NCI-H2081 (cell line): ENCODE measurements at places on chromosomes 16 and 17.

DNA sequence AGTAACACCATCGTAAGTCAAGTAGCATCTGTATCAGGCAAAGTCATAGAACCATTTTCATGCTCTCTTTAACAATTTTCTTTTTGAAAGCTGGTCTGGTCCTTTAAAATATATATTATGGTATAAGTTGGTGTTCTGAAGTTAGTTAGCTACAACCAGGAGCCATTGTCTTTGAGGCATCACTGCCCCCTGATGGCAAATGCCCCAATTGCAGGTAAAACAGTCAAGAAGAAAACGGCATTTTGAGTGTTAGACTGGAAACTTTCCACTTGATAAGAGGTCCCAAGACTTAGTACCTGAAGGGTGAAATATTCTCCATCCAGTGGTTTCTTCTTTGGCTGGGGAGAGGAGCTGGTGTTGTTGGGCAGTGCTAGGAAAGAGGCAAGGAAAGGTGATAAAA lies 14.1 kb downstream of the TP53 start:
- DNase-seq: no peak

DNA sequence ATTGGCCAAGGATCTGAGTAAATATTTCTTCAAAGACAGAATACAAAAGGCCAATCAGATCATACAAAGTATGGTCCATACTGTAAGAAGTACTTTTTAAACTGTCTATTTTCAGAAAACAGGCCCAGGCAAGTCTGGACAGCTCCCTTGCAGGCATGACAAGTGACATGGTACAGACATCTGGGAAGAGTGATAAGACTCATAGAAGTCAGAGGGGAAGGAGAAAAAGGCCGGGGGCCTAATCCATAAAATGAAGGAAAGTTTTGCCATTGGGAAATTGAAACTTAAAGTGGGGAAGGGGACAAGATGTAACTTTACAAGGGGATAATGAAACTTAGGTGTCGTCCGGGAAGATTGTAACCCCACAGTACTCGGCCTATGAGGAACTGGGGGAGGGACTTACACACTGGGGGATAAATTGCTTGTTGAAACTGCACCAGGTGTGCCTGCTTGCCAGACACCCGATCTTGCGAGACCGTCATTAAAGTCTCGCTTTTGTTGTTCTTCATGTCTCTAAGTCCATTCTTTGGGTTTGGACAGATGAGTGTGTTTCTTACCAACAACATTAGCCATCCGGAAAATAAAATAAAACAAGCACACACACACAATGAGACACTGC lies 684.0 kb downstream of the CDH11 start:
- DNase-seq: no peak

DNA sequence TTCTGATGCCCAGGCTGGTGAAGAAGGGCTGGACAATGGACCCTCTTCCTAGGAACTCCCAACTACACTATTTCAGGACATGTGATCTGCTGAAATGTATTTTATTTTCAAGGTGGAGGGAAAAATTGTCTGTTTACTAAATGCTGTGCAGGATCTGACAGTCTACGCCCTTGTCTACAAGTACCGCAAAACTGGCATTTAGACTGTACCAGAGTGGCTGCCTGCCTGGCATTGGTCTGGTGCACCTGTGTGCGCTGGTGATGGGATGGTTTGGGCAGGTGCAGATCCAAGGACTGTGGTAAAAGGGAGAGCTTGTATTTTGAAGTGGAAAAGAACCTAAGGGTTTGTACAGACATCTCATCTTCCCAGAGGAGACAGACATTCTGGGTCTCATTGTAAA lies 79.7 kb downstream of the AIPL1 start:
- no peak for DNase-seq

DNA sequence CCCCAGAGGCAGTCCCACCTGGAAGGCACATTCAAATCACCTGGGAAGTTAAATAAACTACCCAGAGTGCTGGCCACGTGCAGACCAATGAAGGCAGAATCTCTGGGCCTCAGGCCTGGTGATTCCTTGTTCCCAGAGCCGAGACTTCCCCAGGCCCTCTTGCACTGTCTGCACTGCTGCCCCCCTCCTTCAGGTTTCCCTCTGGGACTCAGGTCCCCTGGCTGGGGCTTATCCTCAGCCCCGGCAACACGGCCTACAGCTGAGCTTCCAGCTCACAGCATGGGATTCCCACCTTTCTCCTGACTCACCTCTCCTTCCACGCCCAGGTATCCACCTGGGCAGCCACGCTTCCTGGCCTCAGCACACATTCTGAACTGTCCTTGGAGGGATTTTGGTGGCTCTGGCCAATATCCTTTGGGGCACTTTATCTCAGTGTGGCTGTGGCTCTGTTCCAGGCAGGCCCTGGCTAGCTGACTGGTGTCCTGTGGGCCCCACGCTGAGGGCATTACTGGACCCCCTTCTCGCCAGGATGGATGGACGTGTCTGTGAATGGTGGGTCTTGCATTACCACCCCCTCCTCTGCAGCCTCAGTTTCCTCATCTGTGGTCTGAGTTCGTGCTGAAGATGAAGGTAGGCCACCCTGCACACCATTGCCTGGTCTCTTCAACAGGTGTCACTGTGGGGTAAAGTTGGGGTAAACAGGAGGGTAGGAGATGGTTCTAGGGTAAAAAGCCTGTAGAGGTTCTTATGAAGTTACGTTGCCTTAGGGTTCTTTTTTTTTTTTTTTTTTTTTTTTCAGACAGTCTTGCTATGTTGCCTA lies 165.7 kb downstream of the IRF8 start:
- no peak for DNase-seq

- DNase-seq: no peak
Measured at GRCh38 chr16:10504404-10504885, 76.0 kb downstream of the EMP2 start.

DNA sequence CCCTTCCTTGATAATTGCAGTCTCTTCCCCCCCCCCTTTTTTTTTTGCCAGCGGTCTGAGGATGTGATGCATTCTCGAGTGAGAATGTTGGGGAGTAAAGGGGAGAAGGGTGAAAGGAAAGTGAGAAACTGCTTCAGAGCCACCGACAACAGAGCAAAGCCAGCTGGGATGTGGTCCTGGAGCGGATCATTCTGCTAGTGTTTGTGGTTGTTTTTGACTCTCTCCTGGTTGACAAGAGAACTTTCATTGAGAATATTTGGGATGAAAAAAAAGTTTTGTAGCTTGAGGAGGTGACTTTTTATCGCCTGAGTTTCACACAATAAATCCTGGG lies 1.3 kb downstream of the NF1 start:
- no peak for DNase-seq

GRCh38 chr16:81863630-81864352 lies 84.7 kb downstream of the PLCG2 start:
- no peak for DNase-seq

DNA sequence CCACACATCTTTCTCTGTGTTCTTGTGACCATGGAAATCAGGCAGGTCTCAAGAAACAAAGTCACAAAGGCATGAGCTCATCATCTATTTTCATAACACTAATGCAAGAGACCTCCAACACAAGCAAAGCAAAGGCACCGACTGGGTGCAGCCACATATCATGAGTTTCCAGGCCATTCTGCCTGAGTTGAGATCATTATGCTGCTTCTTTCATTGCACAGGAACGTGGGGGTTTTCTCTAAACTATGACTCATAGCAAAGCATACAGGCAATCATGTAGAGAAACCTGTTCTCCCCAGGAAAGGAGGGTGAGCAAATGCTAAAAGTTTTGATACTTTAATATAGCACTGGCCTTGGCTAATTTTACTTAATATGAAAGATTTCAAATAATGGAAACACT lies 60.7 kb downstream of the GRIN2A start:
- DNase-seq: no peak

- DNase-seq: no peak
Measured at GRCh38 chr17:28124962-28125361, 82.5 kb downstream of the NLK start.

GRCh38 chr17:30278032-30278431 lies 13.7 kb downstream of the BLMH start:
- DNase-seq: peak; percentile 22

GRCh38 chr17:17466511-17466910 lies 10.3 kb upstream of the MED9 start:
- DNase-seq: no peak

DNA sequence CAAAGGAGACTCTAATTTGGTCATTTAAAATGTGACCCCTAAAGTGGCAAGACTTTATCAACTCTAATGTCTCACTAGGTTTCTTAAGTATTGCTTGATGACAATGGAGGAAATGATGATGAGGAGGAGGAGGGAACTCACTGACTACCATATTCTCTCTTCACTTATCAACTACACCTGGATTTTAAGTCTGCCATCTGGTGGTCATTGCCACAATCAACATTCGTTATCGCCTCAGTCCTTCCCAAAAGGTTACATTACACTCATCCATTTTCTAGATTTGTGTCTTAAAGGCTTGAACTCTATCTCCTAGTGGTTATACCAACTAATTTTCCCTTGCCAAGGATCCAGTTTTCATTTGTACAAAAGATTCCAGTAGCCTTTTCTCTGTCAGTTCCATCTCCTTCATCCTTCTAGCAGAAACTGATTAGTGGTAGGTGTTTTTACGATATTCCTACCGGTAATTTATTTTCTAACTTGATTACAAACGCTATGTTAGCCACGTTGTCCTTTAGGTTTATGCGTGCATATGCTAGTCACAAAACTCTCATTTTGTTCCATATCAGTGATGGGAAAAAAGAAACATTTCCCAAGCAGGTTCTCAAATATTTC lies 114.6 kb upstream of the NOG start:
- no peak for DNase-seq

GRCh38 chr16:1389762-1390161 lies 24.7 kb downstream of the UNKL start:
- DNase-seq: no peak

DNA sequence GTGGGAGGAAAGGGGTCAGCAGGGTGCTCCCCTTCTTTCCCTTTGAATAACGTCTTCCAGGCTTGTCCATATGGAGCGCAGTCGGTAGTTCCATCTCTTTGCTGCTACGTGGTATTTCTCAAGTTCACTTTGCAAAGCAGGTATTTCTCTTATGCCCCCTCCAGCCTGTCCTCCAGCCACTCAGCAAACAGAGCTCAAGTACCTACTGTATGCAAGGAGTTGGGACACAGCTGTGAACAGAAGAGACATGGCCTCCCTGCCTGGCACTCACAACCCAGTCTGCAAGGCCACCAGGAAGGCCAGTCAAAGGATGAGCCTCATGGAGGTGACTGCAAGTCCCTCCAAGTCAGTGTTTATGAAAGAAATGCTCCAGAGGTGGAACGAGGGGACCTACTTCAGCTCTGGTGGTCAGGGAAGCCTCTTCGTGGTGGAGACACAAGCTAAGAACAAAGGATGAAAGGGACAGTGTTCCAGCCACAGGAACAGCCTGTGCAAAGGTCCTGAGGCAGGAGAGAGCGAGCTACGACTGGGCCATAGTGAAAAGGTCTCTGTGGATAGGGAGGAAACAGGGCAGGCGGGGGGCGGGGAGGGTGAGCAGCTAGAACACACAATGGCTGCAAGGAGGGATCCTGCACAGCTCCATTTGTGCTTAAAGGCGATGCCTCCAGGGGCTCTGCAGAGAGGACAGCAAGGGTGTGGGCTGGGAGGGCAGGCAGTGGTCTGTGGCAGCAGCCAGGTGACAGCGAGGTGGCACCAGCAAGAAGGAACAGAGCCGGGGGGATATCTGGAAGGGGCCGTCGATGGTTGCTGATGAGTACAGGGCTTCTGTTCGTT lies 32.6 kb downstream of the PPL start:
- no peak for DNase-seq

DNA sequence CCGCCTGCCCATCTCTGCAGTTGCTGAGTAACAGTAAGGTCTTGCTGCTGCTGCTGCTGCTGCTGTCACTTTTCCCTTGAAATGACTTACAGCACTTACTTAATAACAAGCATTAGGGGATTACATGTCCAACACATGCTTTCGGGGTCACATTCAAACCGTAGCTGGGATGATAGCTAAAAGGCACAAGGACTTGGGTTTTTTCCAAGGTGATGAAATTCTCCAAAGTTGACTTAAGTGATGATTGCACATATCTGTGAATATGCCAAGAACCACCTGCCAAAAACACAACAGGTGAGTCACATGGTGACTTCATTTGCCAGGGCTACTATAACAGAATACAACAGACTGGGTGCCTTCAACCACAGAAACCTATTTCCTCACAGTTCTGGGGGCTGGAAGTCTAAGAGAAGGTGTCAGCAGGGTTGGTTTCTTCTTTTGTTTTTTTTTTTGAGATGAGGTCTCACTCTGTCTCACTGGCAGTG lies 121.9 kb upstream of the TNRC6C start:
- no peak for DNase-seq

DNA sequence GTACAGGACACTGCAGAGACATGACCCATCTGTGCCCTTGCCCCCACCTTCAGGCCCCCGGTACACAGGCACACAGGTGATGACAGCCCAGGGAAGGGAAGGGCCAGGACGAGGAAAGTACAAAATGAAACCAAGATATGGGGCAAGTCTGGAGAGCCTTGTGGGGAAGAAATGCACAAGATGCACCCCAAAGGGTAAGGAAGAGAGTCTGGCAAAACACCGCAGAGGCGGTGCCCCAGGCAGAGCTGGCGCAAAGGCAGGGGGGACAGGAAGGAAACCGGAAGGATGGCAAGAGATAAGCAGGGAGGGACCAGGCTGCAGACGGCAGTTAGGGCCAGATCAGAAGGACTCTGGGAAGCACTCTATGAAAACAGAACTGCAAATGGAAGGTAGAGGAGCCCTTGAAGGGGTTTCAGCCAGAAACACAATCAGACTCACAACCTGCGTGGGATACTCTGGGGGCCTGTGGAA lies 81.4 kb downstream of the SLC39A11 start:
- DNase-seq: no peak

DNA sequence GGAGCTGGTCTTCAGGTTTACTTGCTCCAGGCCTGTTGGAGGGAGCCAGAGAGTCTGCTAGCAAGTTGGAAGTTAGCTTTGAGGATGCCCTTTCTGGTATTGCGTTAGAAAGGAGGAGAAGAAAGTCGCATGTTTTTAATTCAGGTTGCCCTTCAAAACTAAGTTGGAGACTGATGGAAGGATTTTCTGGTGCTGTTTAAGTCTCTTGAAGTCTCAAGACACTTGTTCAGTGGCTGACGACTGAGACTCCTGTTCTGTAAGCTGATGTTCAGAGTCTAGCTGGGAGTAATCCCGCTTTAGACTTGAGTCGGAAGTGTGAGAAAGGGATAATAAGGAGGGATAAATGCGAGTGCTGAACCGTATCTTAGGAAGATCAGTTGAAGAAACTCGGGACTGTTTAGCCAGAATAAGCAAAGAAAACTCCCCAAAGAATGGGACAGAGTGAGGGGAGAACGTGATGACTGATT lies 740 bp downstream of the AATF start:
- no peak for DNase-seq

- no peak for DNase-seq
Measured at GRCh38 chr17:44232061-44232460, 12.6 kb upstream of the UBTF start.

- DNase-seq: no peak
Measured at GRCh38 chr16:56199164-56199563, 7.9 kb downstream of the GNAO1 start.

- no peak for DNase-seq
Measured at GRCh38 chr16:1984347-1985225, 593 bp downstream of the GFER start.
